ENCODE measurements at places on chromosomes 7 and 10. TPM values are rescaled to one million over a fixed set of nuclear protein-coding genes. Genes with fewer than 3 reads are reported as not detected.

SFRP5 gene
- total RNA-seq = 0.62 TPM

ANKRD2 gene
- total RNA-seq = not detected

ZNF487 gene
- 9.7 TPM for total RNA-seq

ITGB8 gene
- total RNA-seq = 109 TPM

GNAT3 gene
- total RNA-seq = not detected

GPRIN2 gene
- 19.3 TPM for total RNA-seq

PCDH15 gene
- 9.2 TPM for total RNA-seq

RAPGEF5 gene
- 81.4 TPM for total RNA-seq

PRLHR gene
- total RNA-seq = 4.1 TPM

SPDYE11 gene
- not detected for total RNA-seq

ERVW-1 gene
- not detected for total RNA-seq

TMEM225B gene
- total RNA-seq = not detected

MKX gene
- 0.94 TPM for total RNA-seq

MTPN gene
- total RNA-seq = 171 TPM

RNF148 gene
- 0.78 TPM for total RNA-seq

DDX56 gene
- 46.8 TPM for total RNA-seq

MET gene
- total RNA-seq = 65.5 TPM

ACSL5 gene
- 3.0 TPM for total RNA-seq

BICC1 gene
- 7.6 TPM for total RNA-seq

PALS2 gene
- total RNA-seq = 422 TPM

GATAD1 gene
- total RNA-seq = 30.9 TPM

VWC2 gene
- 2.8 TPM for total RNA-seq

CUZD1 gene
- 0.31 TPM for total RNA-seq

DHTKD1 gene
- 65.4 TPM for total RNA-seq

MCU gene
- 41.0 TPM for total RNA-seq

AFAP1L2 gene
- total RNA-seq = 8.1 TPM

MBL2 gene
- not detected for total RNA-seq

DPP6 gene
- 36.7 TPM for total RNA-seq

CALHM2 gene
- 3.1 TPM for total RNA-seq

HOXA9 gene
- not detected for total RNA-seq

VIPR2 gene
- total RNA-seq = 0.47 TPM

ADAM12 gene
- total RNA-seq = 4.7 TPM

Data from occipital lobe (tissue), 3 donors.